ENCODE measurements at places on chromosomes 5 and 9.

DNA sequence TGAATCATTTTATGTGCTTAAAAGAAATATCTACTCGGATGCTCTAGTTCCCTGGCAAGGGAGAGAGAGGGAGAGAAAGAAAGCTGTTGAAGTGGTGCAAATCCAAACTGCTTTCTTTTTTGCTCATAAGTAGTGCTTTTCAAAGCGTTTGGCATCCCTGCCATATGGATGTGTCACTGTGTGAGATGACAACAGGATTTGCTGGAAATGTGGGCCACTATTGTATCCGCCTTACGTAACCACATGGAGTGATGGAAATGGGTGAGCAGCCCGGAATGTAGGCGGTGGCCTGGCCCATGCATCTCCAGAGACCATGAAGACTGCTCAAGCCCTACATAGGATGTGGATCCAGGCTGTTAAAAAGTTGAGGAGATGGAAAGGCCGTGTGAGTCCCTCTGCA is 30.8 kb downstream of the TJP2 start:
- no peak for DNase-seq

GRCh38 chr5:128432913-128433440 is 105.1 kb downstream of the FBN2 start:
- DNase-seq = no peak

- no peak for DNase-seq
Measured at GRCh38 chr5:153798830-153799229, 239.9 kb downstream of the FAM114A2 start.

GRCh38 chr9:133683586-133684120 is 47.5 kb downstream of the DBH start:
- DNase-seq = peak; percentile 89

GRCh38 chr9:107673861-107674720 is 184.5 kb upstream of the KLF4 start:
- no peak for DNase-seq

DNA sequence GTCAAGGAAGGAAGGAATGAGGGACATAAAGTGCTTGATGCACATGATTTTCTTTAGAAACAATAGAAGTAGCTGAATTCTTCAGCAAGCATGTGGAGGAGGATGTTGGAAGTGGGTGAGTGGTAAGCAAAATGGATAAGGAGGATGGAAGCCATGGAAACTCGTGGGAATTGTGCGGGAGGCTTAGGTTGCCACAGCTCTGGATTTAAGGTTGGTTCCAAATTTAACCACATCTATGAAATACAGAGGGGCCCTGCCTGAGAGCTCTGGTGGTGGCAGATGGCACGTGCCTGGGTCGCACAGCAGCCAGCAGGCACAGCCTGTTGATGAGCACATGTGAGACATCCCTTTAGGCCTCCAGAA is 284.7 kb downstream of the SMARCA2 start:
- no peak for DNase-seq

Measured in CD4-positive, alpha-beta T cell (primary cell).